ENCODE measurements at places on chromosomes 12 and 14.
A peak's percentile ranks its signal among the peaks of the same experiment; 100 is the strongest.

GRCh38 chr12:121578230-121579189 is 2.3 kb downstream of the KDM2B start:
- DNase-seq = peak; percentile 81

- DNase-seq = no peak
Observed at GRCh38 chr14:94030571-94030970, 4.4 kb downstream of the OTUB2 start.

GRCh38 chr12:117064596-117064995 is 34.6 kb downstream of the TESC start:
- no peak for DNase-seq

- DNase-seq = no peak
Observed at GRCh38 chr14:53002576-53002975, 51.7 kb upstream of the FERMT2 start.

GRCh38 chr14:67765192-67765834 is 51.1 kb downstream of the ZFYVE26 start:
- no peak for DNase-seq

GRCh38 chr14:52862632-52863333 is 71.4 kb upstream of the GNPNAT1 start:
- DNase-seq = no peak

- no peak for DNase-seq
Observed at GRCh38 chr12:95185854-95186253, 31.4 kb downstream of the FGD6 start.

GRCh38 chr12:105341010-105341409 is 10.5 kb downstream of the C12orf75 start:
- DNase-seq = no peak

- DNase-seq = no peak
Observed at GRCh38 chr12:65474831-65475230, 196.3 kb downstream of the MSRB3 start.

- peak; percentile 49 for DNase-seq
Observed at GRCh38 chr12:2683283-2684025, 111.3 kb upstream of the FKBP4 start.

GRCh38 chr12:126688556-126688955 is 1578.4 kb upstream of the TMEM132C start:
- DNase-seq = no peak

DNA sequence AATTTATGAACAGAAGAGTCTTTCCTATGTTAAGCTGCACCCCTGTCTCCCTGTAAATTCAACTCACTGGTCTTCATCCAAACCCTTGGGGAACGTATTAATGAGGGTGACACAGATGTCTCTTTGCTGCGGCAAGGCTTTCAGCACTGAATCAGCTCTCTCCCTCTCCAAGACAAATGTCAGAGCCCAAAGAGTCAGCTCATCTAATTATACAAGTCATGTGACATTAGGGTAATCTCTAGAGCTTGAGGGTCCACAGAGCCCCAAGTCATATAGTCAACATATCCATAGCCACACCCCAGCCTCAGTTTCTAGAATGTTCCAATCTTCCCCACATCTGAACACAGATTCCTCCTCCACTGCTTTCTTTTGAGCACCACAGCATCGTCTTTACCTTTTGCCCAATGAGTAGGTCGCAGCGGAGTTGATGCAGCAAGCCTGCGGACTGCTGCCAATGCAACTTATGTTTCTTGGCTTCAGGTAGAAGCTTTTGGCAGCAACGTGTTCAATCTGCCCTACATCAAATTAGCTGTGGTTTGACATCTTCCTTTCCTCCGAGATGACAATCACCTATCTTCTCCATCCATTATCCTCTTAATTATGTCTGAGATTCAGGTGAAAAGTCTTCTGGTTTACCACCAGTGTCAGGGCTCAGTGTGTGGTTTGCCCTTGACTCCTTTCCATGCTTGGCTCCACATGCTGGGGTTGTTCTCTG is 5.3 kb downstream of the BATF start:
- no peak for DNase-seq

GRCh38 chr14:73738518-73739173 is 24.5 kb upstream of the PNMA1 start:
- DNase-seq = no peak

- no peak for DNase-seq
Observed at GRCh38 chr14:77681196-77682157, 26.3 kb downstream of the ALKBH1 start.

- DNase-seq = no peak
Observed at GRCh38 chr14:100670753-100671049, 56.0 kb upstream of the DLK1 start.

DNA sequence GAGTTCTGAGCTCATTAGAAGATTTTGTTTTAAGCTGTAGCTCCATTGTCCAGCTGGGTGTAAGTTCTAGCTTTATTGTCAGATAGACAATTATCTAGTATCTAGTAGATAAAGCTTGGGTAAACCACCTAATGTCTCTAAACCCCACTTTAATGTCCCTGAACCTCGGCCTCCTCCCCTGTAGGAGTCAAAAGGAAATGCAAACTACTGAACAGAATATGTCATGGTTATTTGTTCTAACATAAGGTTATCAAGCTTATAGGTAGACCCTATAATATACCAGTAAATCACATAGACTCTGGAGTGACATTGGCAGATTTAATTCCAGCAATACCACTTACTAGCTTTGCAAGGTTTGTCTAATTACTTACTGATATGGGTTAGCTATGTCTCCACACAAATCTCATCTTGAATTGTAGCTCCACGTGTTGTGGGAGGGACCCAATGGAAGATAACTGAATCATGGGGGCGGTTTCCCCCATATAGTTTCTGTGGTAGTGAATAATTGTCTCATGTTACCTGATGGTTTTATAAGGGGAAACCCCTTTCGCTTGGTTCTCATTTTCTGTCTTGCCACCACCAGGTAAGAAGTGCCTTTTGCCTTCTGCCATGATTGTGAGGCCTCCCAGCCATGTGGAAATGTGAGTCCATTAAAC is 29.4 kb downstream of the BCAT1 start:
- DNase-seq = no peak

DNA sequence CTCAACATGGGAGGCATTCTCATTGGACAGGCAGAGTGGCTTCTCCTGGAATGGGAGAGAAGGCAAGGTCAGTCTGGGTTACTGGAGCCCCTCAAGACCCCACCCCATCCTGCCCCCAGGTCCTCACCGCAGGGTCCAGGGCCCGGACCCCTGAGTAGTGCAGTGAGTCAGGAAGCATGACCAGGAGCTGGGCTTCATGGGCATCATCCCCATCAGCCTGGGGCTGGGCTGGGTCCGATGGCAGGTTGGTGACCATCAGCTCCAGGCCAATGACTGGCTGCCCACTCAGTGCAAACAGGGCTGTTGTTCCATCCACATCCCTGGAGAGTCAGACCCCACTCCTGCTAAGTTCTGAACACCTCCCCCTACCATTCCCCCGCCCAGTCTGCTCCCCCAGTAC is 13.1 kb downstream of the ITGA7 start:
- DNase-seq = no peak

- DNase-seq = peak; percentile 78
Observed at GRCh38 chr12:53053218-53054111, 3.6 kb downstream of the TNS2 start.

DNA sequence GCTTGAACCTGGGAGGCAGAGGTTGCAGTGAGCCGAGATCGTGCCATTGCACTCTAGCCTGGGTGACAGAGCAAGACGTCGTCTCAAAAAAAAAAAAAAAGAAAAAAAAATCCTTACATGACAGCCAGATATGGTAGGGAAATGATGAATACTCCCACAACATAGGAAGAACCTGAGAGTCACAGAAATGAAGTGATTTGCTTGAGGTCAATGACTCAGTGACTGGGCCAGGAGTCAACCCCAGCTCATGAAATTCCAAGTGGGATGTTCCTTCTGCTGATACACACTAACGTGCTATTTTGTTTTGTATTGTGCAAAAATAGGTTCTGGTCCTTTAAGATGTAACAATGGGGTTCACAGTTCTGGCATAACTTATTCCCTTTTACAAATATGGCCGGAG is 9.0 kb downstream of the RHOF start:
- DNase-seq = no peak

DNA sequence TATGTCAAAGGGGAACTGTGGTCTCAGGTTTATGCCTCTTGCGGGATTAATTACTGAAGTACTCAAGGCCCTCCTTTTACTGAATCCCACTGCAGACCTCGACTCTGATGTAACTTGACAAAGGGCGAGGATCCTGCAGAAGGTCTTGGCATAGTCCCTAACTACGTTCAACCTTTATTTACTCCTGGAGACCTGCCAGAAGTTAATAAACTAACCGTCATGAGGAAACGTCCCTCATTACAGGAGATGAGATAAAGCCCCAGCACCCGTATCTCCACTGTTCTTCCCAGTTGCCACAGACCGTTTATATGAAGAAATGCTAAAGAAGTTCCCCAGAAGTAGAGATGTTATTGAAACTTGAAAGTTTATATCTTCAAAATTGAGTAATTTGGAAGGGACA is 190.9 kb downstream of the ETV6 start:
- DNase-seq = no peak

DNA sequence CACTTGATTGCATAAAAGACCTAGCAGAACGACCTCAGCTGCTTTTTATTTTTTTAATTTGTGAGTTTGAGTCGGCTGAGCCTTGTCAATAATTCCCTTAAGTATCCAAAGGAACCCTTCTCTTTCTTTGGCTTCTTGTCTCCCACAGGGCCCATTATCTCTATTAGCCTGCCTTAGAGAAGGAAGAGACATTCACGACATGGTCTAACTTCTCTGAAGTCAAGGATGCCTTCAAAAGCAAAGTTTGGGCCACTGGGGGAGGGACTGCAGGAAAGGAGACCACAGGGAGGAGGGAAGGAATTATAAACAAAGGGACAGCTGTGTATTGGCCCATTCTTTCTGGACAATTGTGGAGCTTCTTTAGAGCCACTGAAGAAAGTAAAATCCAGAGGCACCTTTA is 126.4 kb downstream of the BRMS1L start:
- no peak for DNase-seq

DNA sequence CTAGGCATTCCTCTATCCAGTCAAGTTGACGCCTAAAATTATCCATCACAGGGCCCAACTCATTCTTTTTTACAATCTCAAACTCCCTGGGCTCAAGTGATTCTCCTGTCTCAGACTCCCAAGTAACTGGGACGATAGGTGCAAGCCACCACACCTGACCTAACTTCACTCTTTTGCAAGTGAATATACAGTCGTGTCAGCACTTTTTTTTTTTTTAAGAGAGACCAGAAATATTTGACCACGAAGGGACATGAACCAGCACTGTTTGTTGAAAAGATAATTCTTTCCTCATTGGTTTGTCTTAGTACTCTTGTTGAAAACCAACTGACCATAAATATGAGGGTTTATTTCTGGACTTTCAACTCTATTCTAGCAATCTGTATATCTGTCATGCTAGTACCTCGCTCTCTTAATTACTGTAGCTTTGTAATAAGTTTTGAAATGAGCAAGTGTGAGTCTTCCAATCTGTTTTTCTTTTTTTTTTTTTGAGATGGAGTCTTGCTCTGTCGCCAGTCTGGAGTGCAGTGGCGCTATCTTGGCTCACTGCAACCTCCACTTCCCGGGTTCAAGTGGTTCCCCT is 14.0 kb downstream of the PTGR2 start:
- DNase-seq = no peak

GRCh38 chr12:25135531-25136154 is 59.3 kb downstream of the DNAI7 start:
- DNase-seq = no peak

- no peak for DNase-seq
Observed at GRCh38 chr14:57748279-57748678, 117.6 kb downstream of the SLC35F4 start.

DNA sequence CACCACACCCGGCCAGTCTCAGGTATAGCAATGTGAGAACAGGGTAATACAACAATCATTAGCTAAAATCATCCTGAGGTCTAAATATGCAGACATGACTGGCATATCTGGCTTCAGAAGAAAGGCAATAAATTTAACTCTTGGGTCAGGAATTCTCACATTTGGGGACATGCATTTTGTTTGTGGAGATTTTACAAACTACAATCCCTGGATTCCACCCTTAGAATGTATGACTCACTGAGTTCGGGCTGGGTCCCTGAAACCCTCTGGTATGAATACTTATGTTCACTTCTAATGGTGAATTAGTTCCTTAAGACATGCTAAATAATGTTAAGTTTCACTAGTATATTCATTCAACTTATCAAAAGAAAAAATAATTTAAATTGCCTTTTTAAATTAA is 98.9 kb upstream of the HMGA2 start:
- no peak for DNase-seq

DNA sequence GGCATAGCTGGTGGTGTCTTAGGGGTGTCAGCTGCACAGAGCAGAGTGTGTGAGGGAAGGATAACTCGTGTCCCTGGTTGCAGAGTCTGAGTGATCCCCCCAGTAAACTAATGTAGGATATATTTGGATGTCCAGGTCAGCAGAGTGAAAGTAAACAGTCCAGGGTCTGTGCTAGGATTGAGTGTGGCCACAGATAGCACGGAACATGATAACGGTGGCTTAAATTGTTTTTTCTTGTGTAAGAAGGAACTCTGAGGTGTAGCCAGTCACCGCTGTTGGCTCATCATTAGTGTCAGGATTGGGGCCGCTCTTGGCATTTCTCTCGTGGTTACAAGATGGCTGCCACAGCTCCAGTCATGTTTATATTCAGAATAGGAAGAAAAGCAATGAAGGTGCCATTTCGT is 97.3 kb downstream of the DERA start:
- no peak for DNase-seq

- DNase-seq = no peak
Observed at GRCh38 chr12:7146906-7147305, 16.7 kb downstream of the CLSTN3 start.

- peak; percentile 69 for DNase-seq
Observed at GRCh38 chr14:58638231-58639197, 752 bp downstream of the DACT1 start.

GRCh38 chr12:68529869-68530268 is 80.8 kb upstream of the RAP1B start:
- DNase-seq = no peak

GRCh38 chr12:74483057-74483456 is 54.6 kb upstream of the ATXN7L3B start:
- DNase-seq = no peak
